NCI-H2081 treated with DMSO at 0.1 percent for 48 hours (cell line): ENCODE measurements at places on chromosomes 2 and 18.

DNA sequence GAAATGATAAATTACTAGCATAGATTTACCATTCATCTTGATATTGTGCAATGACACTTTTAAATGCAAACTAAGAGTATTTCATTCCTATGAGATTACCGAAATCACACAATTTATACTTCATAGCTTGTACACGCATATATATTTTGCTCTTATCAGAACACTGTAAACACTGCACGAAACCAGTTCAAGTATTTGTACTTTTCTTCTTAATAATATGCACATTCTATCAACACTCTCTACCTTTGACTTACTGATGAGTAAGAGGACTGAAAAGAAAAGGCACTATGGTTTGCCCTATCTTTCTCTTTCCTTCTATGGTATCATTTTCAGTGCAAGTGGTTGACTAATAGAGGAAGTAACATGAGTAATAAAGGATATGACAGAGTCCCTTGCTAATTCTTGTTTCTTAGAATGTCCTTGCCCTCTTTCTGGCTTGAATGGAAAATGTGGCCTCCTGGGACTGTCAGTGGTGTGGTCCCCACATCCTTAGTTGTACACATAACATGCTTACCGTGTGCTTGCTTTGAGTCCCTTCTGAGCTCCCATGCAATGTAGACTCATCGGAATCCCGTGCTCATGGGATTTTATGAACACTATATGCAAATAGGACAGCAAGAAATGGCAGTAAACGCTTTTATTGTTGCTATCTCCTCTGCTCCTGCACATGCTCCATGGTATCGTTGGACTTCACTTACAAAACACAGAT lies 363.5 kb upstream of the TNP1 start:
- DNase-seq: no peak

GRCh38 chr18:55400590-55401541 lies 187.1 kb downstream of the TCF4 start:
- no peak for DNase-seq

DNA sequence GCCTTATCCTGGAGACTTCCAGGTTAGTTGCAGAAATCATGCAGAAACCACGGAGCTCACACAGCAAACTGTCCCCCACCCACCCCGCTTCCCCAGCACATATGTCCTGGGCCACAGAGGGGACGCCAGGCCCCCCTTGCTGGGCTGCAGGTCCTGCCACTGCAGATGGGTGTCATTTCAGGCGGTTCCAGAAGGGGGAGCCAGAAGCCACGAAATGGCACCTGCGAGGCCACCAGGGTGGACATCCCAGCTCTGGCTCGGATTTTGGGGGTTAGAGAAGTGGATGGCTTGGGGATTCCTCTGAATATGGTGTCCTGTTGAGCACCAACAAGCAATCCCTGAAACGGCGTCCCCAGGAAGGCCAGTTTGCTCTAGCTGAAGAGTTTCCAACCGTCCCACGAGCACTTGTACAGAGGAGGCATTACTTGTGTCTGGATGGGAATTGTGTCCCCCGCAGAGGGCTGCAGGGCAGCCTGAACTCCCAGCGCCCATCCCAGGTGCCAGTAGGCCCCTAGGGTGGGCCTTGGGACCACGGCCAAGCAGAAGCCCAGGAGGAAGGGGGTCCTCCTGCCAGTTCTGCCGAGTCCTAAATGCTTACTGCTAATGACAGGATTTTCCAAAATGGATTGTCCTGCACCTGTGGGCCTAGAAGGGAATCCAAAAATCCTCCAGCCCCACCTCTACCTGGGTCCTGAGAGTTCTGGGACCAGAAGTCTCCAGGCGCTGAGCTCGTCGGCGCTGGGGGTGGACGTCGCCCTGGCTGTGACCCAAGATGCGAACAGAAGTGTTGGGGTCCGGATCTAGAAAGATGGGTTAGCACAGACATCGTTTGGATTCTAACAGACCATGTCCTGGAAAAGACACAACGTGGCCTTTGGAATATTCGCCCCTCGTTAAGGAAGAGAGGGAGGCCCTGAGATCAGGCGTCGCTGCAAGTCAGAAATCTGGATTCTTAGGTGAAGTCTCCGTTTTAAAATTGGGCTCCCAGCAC lies 14.6 kb upstream of the NFATC1 start:
- DNase-seq: no peak

DNA sequence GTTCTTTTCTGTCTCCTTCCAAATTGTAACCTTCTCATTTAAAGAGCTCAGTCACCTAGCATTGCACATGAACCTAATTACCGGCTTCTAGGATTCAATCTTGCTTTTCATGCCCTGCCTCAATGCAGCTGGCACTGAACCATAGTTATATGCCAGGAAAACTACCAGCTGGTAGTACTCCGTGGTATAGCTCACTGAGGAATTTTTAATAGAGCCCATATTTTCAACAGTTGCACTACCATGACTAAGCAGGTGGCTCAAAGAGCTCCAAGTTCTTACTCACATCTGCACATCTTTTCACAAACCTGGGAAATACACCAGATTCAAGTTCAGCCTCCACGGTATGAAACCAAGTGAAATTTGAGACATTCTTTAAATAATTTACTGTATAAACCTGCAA lies 363.5 kb downstream of the GRB14 start:
- no peak for DNase-seq

GRCh38 chr2:239008004-239008403 lies 160.1 kb downstream of the TWIST2 start:
- no peak for DNase-seq

GRCh38 chr2:154908327-154908726 lies 209.8 kb downstream of the KCNJ3 start:
- no peak for DNase-seq

DNA sequence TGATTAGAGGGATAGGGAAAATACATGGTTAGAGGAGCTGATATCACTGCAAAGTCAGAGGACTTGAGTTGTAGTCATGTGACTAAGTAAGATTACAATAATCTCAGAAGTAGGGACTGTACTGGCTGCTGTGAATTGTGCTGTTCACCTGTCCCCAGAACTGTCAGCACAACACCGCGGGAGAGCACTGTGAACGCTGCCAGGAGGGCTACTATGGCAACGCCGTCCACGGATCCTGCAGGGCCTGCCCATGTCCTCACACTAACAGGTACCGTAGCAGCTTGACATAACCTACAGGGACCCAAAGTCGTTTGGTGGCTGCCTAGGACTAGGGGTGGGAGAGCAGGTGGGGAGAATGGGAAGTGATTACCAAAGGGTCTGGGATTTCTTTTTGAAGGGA lies 132.8 kb upstream of the TTC39C start:
- DNase-seq: peak; percentile 79

DNA sequence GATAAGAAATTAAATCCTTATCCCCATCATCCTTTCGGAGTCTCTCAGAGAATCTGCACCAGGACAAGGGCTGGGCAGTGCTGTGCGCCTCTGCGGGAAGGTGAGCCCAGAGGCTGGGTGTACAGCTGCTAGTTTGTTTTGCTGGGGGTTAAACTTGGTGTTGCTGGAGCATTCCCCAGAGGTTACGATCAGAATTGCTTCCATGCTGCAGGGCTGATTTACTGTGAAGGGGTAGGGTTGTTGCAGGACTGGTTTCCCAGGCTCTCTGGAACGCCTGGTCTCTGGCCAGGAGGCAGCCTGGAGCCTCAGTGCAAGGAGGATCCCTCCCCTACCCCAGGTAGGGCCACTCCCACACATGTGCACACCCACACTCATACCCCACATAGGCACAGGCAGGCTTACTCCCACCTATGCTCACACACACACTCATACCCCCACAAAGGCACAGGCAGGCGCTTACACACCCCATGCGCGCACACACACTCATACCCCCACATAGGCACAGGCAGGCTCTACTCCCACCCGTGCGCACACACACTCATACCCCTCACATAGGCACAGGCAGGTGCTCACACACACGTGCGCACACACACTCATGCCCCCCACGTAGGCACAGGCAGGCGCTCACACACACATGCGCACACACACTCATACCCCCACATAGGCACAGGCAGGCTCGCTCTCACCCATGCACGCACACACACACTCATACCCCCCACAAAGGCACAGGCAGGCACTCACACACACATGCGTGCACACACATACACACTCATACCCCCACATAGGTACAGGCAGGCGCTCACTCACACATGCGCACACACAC lies 11.3 kb downstream of the CNNM4 start:
- no peak for DNase-seq

- DNase-seq: no peak
These were observed 513 bp downstream of the THOC1 start for GRCh38 chr18:267380-267687.

GRCh38 chr2:201233192-201233811 lies 27.0 kb upstream of the CASP8 start:
- peak; percentile 83 for DNase-seq

DNA sequence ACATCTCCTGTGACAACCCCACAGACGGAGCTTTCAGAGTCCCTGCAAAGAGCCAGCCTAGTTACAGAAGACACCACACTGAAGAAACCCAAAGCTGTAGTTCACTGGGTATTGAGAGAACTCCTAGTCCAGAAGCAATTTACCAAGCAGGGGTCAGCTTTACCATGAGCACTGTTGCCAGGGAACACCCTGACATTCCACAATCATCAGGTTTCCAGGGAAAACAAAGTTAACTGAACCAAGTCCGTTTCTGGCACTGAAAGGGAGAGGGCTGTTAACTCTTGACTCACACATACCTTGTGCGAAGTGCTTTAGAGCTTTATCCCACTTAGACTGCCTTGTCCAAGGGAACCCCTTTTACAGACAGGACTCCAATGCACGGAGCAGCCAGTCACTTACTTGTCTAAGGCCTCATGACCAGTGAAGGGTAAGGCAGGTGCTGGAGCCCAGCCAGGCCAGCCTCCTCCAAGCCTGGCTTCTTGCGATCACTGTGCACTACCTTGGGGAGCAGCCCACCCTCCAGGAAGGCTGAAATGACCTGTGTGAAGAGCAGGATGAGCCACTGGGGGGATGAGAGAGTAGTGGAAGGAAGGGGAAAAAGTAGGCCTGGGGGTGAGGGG lies 53.9 kb downstream of the REEP1 start:
- no peak for DNase-seq

DNA sequence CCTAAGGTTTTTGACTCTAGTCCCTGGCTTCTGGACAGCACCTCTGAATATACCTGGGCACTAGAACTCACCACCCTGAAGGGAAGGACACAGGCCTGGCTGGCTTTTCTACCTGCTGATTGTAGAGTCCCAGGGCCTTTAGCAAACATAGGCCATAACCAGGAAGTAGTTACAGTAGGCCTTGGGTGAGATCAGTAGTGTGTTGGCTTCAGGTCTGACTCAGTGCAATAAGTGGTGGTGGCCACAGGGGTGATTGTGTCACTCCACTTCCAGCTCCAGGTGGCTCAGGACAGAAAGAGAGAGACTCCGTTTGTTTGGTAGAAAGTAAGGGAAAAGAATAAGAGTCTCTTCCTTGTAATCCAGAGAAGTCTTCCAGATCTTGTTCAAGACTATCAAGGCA lies 101.7 kb upstream of the LGALSL start:
- DNase-seq: no peak

DNA sequence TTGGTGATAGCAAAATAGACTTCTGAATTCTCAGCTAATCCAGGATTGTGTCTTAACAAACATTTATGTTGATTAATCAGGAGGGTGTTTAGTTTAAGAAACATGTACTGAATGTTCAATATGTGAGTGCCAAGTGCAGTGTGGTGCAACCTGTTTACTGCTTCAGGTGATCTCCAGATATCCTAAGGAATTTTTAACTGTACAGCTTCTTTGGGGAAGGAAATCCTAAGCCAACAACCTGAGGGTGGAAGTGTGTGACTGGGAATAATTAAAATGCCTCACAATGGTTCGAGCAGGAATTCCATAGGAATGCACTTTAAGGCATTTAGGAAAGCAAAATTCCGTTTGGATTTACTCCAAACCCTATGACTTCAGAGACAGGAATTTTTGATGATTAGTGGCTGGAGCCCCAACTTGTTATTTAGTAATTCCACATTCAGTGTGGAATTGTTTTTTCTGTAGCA lies 16.4 kb downstream of the CRIM1 start:
- DNase-seq: no peak

DNA sequence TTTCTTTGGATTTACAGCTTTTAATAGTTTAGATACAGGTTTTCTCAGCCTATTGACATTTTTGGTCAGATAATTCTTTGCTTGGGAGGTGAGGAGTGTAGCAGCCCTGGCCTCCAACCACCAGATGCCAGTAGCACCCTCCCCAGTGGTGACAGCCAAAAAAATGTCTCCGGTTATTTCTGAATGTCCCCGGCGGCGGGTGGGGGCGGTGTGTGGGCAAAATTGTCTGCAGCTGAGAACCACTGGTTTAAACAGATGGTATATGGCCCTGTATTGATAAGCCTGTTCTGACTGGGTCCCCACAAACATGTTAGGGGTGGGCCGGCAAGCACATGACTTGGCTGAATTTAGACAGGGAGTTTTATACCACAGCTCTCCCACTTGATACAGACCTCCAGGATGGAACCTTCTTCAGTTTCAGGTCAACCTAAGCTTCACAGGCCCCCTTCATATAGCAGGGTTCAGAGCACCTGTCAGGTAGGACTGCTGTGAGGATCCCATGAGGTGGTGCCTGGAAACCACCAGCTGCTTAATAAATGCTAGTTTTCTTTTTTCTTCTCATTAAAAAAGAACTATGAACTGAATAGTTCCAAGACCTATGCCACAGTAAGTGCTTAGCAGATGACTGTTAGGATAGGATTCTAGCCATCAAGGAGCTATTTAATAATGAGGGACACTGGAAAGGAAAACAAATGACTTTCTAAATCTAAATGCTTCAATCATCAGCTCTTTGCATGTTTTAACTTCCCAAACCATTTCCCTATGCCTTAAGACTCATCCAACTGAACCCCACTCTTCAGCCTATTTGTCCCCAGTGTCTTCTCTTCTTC lies 18.1 kb downstream of the LPIN2 start:
- no peak for DNase-seq

DNA sequence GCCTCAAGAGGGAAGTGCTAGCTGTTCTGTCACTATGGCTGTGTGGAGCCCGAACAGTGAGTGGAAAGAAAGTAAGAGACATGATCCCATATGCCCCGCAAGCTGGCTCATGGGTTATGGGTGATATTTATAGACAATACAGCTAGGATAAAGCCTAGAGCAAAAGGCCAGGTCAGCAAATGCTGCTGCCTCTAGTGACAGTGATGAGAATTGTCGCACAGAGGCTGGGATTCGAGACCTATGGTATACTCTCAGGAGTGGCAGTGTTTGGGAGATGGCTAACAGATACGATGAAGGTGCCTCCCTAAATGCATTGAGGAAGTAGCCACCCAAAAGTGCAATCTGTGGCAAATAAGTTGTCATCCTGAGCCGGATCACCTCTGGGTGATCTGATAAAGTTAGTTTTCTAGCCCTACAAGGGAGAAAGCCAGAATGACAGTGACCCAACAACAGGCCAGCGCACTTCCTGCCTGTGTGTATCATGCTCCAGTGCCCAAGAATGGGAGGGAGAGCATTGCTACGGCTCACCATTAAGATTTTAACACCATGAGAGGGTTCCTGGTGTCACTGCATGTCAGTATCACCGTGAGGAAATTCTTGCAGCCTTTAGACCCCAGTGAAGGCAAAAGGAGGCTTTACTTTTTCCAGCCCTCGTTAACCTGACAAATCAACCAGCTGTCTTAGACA lies 92.2 kb upstream of the TGFA start:
- no peak for DNase-seq

- DNase-seq: no peak
These were observed 286.9 kb downstream of the CTNNA2 start for GRCh38 chr2:79799729-79800128.
